ENCODE measurements at places on chromosomes 2 and 18. TPM values are rescaled to one million over a fixed set of nuclear protein-coding genes. Genes with fewer than 3 reads are reported as not detected.

ZC3H6 gene
- 14.0 TPM for total RNA-seq

MITD1 gene
- total RNA-seq = 18.6 TPM

STAT4 gene
- total RNA-seq = 0.74 TPM

WNT6 gene
- 0.66 TPM for total RNA-seq

PROKR1 gene
- total RNA-seq = 0.83 TPM

TMEM200C gene
- total RNA-seq = 13.8 TPM

C2orf66 gene
- 0.34 TPM for total RNA-seq

LRATD1 gene
- total RNA-seq = 19.4 TPM

DTNA gene
- total RNA-seq = 29.5 TPM

DNA sequence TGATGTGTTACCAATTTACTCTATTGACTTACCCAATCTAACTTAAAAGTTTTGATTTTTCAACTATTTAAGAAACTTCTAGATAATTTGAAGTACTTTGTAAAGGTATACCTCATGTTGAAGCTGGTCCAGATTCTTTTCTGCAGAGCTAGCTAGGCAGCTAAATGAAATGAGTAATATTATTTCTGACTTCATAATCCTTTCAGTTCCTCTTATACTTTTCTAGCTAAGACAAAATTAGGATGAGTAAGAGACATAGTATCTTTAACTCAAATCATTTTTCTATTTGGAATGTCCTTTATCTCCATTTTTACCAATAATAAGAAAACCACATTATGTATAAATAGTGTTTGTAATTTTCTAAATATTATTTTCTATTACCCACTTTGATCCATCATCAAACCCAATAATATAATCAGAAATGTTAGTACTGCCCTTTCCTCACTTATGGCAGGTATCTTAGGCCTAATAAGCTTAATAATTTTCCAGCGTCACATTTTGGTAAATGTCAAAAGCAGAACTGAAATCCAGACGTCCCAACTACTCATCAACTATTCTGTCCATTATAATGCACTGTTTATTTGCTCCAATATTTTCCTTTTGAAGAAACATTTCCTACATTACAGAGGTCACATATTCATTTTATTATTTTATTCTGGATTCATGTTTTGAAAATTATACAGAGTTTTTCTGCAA, 456.6 kb downstream of the THSD7B start:
- peaks cover under 1% of the 10 kb centered on the region for H3K4me1 ChIP-seq
- H3K4me3 ChIP-seq = no peak overlapping the region
- no peaks in the 10 kb centered on the region for H3K36me3 ChIP-seq

DNA sequence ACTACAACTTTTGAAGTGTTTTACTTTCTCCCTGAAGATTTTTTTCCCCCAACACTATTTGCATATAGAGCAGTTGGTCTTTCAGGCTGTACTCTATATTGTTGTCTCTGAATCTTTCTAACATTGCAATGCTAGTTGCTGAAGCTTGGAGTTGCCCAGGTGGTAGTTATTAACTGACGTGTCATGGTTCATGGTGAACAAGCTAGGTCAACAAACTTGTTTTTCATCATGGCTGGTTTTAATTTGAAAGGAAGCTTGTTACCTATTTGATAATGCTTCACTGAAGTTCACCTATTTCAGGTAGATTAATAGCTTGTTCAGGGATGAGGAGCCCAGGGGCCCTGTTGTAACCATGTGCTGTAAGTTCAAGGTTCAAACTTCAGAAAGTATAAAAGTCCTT, 158.8 kb upstream of the ZEB2 start:
- no peaks in the 10 kb centered on the region for H3K27me3 ChIP-seq
- no peak overlapping the region for H3K27ac ChIP-seq
- H3K4me3 ChIP-seq = no peak overlapping the region
- DNase-seq = no peak

- no peak for DNase-seq
- H3K36me3 ChIP-seq = no peaks in the 10 kb centered on the region
- H3K27me3 ChIP-seq = no peaks in the 10 kb centered on the region
Observed at GRCh38 chr2:190554357-190555006, 20.0 kb upstream of the NEMP2 start.

- peak overlapping the region; percentile 56 for H3K27ac ChIP-seq
- no peak overlapping the region for H3K4me3 ChIP-seq
- peak; percentile 33 for DNase-seq
- peaks cover 12% of the 10 kb centered on the region for H3K4me1 ChIP-seq
- no peaks in the 10 kb centered on the region for H3K36me3 ChIP-seq
- H3K27me3 ChIP-seq = peaks cover 3% of the 10 kb centered on the region
Observed at GRCh38 chr18:59918320-59918755, 18.5 kb downstream of the PMAIP1 start.

DNA sequence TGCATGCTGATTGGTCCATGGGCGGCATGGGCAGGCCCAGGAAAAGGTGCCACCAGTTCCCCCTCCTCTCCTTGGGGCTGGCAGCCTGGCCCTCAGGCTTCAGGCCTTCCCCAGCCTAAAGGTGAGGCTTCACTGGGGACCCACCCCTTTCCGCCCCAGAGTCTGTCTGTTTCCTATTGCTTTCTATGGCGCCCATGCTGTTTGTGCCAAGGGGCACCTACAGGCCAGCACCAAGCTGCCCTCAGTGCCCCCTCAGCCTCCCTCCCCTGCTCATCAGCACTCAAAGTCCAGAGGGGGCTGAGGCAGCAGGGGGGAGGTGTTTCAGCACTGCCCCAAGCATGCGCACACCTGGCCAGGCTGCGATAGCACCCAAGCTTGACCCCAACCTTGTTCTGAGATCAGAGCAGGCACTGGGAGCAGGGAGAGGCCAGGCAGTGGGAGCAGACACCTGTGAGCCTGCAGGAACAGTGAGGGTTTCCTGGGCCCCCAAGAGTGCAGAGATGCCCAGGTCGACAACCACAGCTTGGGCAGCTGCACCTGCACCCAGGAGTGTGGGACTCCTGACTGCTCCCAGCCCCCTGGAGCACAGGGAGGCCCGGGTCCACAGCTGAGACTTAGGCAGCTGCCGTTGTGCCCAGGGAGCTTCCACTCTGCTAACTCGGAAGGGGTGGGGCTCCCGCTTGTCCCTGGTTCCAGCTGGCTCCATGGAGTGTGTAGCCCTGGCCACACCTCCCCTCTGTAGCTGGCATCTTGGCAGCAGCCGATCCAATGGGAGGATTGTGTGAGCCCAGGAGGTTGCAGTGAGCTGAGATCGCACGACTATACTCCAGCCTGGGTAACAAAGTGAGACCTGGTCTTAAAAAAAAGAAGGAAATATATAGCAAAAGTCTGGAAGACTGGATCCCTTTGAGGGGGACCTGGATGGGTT, 69.1 kb downstream of the NCAPH start:
- H3K27me3 ChIP-seq = no peaks in the 10 kb centered on the region
- H3K4me3 ChIP-seq = no peak overlapping the region
- H3K27ac ChIP-seq = no peak overlapping the region
- peaks cover 3% of the 10 kb centered on the region for H3K4me1 ChIP-seq
- DNase-seq = no peak
- no peaks in the 10 kb centered on the region for H3K36me3 ChIP-seq

GRCh38 chr2:9554921-9555296, 721 bp downstream of the ADAM17 start:
- no peak for DNase-seq
- H3K36me3 ChIP-seq = no peaks in the 10 kb centered on the region
- peak overlapping the region; percentile 97 for H3K4me3 ChIP-seq
- H3K27ac ChIP-seq = peak overlapping the region; percentile 89

- DNase-seq = no peak
- H3K36me3 ChIP-seq = no peaks in the 10 kb centered on the region
- H3K27me3 ChIP-seq = peaks cover 2% of the 10 kb centered on the region
- H3K4me3 ChIP-seq = no peak overlapping the region
- H3K4me1 ChIP-seq = no peaks in the 10 kb centered on the region
- H3K27ac ChIP-seq = no peak overlapping the region
Observed at GRCh38 chr2:199684168-199684567, 166.8 kb downstream of the FTCDNL1 start.

DNA sequence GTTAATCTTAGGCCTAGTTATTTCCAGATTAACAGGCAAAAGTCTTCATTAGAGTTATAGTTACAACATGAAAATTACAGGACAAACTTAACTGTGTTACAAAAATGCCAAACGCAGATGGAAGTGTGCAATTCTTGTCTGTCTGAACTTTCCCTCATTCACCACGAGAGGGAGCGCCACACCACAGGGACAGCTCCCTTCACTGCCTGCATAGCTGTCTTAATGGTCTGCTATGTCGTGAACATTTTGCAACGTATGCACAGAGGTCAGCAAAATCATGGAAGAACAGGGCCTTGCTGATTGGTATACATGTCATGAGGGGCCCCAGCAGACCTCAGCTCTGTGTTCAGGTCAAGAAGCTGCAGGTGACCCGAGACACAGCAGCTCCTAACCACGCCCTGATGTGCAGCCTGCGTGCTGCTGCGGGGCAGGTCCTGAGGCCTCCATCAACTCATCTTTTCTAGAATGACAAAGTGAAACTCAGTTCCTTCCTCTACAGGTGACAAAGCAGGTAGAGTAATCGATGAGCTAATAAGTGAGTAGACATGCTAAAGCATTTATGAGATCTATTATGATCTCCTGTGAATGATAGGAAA, 78.8 kb upstream of the ATP8B1 start:
- peak overlapping the region; percentile 48 for H3K27ac ChIP-seq
- peaks cover 3% of the 10 kb centered on the region for H3K27me3 ChIP-seq
- DNase-seq = peak; percentile 77
- peaks cover 24% of the 10 kb centered on the region for H3K36me3 ChIP-seq
- no peaks in the 10 kb centered on the region for H3K4me1 ChIP-seq
- no peak overlapping the region for H3K4me3 ChIP-seq

- no peaks in the 10 kb centered on the region for H3K27me3 ChIP-seq
- H3K4me3 ChIP-seq = no peak overlapping the region
- peaks cover 4% of the 10 kb centered on the region for H3K36me3 ChIP-seq
- H3K27ac ChIP-seq = no peak overlapping the region
- no peak for DNase-seq
Observed at GRCh38 chr18:38575648-38576047, 1010.0 kb upstream of the CELF4 start.

GRCh38 chr18:31407649-31408048, 31.1 kb downstream of the DSG4 start:
- H3K27me3 ChIP-seq = no peaks in the 10 kb centered on the region
- H3K4me3 ChIP-seq = no peak overlapping the region

DNA sequence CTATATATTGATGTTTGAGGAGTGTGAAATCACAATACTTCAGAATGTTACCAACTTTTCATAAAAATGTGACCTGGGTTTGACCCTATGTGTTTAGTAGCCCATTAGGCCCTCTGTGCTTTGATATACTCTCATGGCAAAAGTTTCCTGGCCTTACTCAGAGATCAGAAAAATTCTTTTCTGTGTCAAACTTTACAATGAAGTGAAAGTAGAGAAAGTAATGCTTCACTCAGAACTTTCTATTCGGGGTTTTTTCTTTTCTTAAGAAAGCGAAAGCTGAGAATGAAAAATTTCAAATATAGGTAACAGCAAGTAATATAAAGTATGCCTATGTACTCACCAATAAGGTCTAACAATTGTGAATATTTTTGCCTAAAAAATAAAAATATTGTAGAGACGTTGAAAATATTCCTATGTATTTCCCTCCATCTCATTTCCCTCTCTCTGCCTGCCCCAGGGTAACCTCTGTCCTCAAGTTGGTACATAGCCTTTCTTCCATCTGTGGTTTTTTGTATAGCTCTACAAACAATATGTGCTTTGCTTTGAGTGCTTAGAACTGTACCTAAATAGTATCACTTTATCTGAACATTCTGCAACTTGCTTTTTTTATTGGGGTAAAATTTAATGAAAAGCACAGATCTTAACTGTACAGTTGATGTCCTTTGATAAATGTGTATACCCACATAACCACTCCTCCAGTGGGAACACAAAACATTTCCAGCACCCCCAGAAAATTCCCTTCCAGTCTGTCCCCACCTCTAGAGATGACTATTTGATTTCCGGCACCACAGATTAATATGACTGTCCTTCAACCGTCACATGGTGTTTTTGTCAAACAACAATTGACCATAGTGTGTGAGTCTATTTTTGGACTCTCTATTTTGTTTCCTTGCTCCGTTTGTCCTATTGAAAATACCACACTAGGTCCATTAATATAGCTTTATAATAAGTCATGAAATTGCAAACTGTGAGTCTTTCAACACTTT, 10.3 kb upstream of the ACKR3 start:
- peaks cover 3% of the 10 kb centered on the region for H3K27me3 ChIP-seq
- no peaks in the 10 kb centered on the region for H3K36me3 ChIP-seq
- no peak overlapping the region for H3K27ac ChIP-seq
- no peaks in the 10 kb centered on the region for H3K4me1 ChIP-seq
- DNase-seq = no peak

- H3K36me3 ChIP-seq = no peaks in the 10 kb centered on the region
- peaks cover 3% of the 10 kb centered on the region for H3K27me3 ChIP-seq
- no peak overlapping the region for H3K4me3 ChIP-seq
- no peak for DNase-seq
- H3K27ac ChIP-seq = no peak overlapping the region
Observed at GRCh38 chr2:192067631-192068030, 127.1 kb downstream of the TMEFF2 start.

DNA sequence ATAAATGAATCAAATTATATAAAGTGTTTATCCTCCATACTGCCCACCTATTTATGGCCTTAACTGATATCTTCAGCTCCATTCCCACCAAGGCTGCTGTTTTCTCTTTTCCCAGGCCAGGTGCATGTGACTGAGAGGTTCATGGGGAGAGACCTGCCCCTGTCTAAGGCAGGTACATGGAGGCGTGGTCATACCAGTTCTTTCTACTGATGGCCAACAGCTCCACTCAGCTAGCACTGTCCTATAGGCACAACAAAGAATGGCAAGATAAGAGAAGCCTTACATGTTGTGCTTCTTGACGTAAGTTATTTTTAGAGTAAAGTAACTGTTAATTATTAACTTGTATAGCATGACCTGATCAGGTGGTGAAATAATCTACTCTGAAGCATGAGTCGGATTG, 16.8 kb downstream of the AKAIN1 start:
- no peak for DNase-seq
- H3K27me3 ChIP-seq = no peaks in the 10 kb centered on the region
- no peak overlapping the region for H3K27ac ChIP-seq
- H3K4me3 ChIP-seq = no peak overlapping the region

DNA sequence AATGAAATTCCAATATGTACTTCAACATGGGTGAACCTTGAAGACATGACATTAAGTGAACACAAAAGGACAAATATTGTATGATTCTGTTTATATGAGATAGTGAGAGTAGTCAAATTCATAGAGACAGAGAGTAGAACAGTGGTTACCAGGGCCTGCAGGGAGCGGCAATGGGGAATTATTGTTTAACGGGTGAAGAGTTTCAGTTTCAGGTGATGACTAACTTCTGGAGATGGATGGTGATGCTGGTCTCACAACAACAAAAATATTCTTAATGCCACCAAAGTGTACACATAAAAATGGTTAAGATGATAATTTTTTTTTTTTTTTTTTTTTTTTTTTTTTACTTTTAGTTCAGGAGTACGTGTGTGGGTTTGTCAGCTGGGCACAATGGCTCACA, 109.4 kb upstream of the TMEM200C start:
- H3K4me3 ChIP-seq = no peak overlapping the region
- no peaks in the 10 kb centered on the region for H3K4me1 ChIP-seq
- no peaks in the 10 kb centered on the region for H3K36me3 ChIP-seq
- DNase-seq = no peak

Measured in glutamatergic neuron (in vitro differentiated cells).